ENCODE measurements at places on chromosomes 11 and 22. TPM values are rescaled to one million over a fixed set of nuclear protein-coding genes. Genes with fewer than 3 reads are reported as not detected.

DNA sequence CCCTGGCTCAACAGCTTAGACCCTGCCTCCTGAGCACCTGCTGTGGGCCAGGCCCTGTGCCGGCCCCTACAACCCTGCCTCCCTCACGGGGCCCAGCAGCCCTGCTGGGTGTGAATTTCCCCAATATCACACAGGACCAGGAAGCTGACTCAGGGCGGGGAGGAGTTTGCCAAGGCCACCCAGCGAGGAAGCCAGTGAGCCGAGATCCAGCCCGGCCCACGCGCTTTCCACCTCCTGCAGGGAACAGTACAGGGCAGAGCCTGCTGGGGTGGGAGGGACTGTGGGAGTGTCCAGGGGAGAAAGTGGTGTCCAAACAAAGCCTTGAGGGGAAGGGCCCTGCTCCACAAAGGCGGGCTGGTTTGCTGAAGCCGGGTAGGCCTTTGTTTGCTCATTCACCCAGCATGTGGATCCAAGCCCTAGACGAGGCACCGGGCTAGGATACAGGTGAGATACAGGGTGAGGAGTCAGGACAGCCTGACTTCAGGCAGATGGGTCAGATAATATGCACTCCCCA is 26.8 kb downstream of the RPL3 start:
- peak; percentile 93 for DNase-seq

DNA sequence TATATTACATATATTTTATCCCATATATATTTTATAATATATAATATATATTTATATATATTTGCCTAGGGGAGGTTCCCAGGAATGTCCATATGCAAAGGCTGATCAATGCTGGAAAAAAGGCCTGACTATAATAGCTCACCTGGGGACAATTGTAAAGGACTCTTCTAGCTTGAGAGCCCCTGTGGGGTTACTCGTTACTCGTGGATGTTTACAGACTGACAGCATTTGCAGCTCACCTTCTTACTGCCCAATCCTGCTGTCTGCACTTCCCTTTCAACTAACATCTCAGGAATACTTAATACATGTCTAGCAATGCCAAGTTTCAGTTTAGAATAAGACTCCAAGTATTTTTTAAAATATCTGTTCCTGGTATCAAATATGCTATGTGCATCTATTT is 1365.4 kb upstream of the RAG2 start:
- no peak for DNase-seq

Gene GTPBP1
- total RNA-seq = 59.8 TPM

DNA sequence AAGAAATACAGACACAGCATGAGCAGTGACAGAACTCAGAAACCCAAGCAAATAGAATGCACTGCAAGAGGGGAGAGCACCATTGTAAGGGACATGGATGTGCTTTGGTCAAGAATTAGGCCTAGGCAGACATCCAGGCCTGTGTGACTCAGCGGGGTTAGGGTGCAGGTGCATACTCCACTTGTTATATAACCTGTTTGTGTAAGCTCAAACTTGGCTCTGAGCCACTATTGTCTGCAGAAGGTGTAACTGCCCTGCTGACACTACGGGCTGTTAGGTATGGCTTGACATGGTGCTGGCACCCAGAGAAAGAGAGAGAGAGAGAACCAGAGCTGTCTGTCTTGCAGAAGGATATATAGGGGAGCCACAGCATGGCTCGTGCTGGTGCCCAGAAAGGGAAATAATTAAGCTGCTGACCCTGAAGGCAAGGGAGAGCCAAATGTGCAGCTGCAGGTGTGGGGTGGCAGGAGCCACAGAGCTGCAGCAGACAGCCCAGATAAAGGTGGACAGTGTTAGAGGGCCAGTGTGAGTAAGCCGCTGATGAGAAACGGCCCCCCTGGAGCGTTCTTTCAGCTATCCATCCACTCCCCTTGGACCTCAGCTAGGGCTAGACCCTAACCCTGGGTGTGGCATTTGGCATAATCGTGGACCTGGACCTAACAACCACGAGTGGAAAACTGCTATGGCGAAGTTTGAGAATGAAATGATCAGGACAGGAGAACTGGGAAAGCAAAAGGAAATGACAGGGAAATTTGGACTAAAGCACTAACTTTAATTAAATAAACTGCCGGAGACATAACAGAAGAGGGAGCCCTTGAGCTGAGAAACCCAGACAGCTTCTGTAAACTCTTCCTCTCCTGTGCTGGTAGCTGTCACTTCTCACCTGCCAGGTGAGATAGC is 253.0 kb upstream of the CCDC179 start:
- DNase-seq = peak; percentile 41

GRCh38 chr11:10502065-10502680 is 38.8 kb downstream of the RNF141 start:
- DNase-seq = no peak

GRCh38 chr11:34639545-34639944 is 18.7 kb downstream of the EHF start:
- DNase-seq = no peak

DNA sequence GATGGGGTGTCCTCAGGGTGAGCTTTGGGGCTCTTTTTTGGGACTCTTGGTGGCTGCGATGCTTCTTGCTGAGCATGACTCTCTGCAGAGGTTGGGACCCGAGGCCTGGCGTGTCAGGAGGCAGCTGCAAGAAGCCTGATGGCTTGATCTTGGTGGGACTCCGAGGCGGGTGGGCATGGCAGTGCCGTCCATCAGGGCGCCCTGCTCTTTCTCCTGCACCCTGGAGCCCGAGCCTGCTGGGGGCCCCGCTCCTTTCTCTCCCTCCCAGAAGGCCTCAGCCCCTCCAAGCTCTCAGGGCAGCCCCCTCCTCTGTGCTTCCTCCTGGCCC is 432.7 kb downstream of the TBC1D22A start:
- no peak for DNase-seq

Gene FGF19
- total RNA-seq = not detected

DNA sequence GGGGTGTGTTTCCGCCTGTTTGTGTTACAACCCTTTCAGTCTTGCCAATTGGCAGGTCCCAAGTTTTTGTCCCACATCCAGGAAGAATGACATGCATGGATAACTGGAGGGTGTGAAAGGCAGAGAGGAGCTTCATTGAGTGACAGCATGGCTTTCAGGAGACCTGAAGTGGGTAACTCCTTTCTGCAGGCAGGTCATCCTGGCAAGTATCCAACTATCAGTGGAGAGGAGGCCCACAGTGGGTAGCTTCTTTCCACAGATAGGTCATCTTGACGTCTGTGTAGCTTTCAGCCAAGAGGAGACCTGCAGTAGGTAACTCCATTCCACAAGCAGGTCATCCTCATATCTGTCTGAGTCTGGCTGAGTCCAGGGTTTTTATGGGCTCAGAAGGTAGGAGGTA is 1268.8 kb upstream of the CNTN5 start:
- DNase-seq = no peak

GRCh38 chr22:47645923-47646322 is 883.5 kb downstream of the TBC1D22A start:
- DNase-seq = no peak

DNA sequence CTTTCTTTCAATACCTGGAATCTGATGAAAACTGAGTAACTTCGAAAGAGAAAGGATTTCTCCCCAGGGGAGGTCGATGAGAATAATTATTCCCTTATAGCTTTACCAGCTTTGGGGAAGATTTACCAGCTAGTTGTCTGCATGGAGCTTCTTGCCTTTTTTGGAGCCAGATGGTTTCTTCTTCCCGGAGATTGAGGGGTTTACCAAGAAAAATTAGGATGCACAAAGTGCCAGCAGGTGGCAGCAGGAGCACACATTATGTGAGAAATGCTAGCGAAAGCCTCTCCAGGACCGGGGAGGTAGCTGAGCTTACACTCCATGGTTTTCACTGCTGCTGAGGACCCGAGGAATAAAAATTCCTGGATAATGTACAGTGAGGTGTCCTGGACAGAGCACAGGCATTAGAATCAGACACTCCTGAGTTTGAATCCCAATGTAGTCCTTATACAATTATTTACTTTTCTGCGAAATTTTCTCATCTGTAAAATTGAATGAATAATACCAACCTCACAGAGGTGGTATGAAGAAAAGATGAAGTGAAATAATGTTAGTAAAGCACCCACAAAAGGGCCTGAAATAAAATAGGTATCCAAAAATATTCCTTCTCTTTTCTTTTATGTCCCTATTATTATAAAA is 46.0 kb upstream of the PARVA start:
- DNase-seq = peak; percentile 56

Gene BDNF
- total RNA-seq = 24.4 TPM

DNA sequence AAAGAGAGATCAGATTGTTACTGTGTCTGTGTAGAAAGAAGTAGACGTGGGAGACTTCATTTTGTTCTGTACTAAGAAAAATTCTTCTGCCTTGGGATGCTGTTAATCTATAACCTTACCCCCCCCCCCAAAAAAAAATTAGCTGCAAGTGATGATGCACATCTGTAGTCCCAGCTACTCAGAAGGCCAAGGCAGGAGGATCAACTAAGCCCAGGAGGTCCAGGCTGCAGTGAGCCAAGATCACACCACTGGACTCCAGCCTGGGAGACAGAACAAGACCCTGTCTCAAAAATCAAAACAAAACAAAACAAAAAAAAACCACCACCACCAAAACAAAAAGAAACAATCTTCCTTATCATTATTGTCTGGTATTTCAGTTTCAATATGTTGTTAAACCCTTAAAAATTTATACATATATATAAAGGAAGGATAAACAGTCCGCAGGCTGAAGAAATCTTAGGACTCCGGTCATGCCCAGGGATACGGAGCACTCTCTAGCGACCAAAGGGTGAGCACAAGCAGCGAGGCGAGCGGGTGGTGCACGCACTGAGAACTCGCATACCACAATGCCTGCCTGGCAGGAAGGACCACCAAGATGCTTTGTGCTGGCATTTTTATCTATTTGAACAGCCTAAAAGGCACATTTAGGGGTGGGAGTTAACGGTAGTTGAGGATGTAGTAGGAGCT is 6.4 kb downstream of the POLDIP3 start:
- no peak for DNase-seq

DNA sequence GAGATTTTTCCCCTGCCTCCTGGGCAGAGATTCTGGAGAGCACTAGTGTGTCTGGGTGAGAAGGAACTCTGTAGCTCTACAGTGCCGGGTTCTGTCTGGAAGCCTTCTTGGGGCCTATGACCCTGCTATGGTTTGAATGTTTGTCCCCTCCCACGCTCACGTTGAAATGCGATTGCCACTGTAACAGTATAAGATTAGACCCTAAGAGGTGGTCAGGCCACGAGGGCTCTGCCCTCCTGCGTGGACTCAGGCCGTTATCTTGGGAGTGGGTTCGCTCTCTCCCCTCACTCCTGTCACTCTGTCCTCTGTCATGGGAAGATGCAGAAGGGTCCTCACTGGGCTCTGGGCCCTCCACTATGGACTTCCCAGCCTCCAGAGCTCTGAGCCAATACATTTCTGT is 3.5 kb downstream of the AP5B1 start:
- no peak for DNase-seq

Gene SLCO2B1
- 2.6 TPM for total RNA-seq

- DNase-seq = no peak
These were observed 5.3 kb downstream of the PLEKHB1 start for GRCh38 chr11:73651661-73652045.

DNA sequence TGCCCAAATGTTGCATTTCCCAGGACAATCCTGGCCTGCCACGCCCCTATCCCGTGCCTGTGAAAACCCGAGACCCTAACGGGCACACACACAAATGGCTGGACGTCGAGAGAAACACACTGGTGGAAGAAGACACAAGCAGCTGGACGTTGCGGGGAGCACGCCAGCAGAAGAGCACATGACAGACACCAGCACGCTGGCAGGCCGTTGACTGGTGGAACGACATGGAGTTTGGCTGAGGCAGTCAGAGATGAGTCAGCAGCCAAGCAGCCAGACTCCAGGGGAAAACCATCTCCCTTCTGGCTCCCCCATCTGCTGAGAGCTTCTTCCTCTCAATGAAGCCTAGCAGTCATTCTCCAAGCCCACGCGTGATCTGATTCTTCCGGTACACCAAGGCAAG is 606.7 kb upstream of the LRRC4C start:
- DNase-seq = peak; percentile 47

DNA sequence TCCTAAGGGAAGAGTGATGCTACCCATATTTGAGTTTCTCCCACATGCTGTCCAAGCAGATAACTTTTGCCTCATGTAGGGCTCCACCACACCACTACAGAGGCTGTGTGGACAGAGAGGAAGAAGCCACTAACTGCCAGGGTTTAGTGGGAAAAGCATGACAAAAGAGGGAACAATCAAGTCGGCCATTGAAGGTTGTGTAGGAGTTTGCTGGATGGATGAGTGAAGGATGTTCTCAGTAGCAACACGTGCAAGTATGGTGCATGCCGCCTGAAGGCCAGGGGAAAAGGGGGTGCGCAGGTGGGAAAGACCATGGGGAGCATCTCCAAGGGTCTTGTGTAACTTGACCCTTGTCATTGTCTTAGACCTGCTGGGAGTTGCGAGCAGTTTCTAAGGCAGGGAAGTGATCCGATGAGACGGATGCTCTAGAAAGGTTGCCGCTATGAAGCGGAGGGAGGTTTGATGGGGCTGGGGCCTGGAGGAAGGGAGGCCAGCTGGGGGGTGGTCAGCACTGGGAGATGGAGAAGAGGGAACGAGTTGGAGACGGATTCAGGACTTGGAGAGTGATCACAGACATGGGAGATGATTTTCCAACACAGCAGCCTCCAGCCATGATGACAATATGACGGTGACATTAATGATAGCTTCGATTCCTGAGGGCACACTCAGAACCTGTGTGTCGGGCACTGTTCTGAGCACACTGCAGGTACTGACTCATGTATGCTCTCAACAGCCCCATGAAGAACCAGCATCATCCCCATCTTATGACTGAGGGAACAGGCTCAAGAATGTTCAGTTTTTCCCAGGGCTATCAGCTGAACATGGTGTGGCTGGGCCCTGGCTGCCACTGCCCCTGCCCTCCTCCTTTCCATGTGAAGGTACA is 53.7 kb downstream of the CD6 start:
- no peak for DNase-seq

- DNase-seq = no peak
These were observed 3.7 kb downstream of the SHANK2 start for GRCh38 chr11:71248656-71249055.

GRCh38 chr11:72239313-72239848 is 4.6 kb downstream of the PHOX2A start:
- peak; percentile 41 for DNase-seq

DNA sequence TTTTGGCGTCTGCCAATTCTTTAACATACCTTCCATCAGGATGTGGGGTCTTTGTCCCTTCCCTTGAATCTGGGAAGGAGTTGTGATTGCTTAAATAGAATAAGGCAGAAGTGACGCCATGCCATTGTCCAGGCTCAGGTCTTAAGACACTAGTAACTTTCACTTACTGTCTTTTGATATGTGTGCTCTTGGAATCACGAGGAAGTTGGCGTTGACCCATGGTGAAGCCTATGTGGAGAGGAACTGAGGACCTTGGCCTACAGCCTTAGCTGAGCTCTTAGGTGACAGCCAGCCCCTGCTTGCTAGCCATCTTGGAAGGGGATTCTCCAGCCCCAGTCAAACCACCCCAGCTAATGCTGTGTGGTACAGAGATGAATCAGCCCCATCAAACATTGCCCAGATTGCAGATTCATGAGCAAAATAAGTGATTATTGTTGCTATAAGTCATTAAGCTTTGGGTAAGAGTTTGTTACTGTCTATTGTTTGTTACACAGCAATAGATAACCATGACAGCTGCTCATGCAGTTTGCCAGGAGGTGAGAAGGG is 17.6 kb upstream of the CLPB start:
- no peak for DNase-seq

GRCh38 chr11:10201343-10201742 is 92.7 kb downstream of the SBF2 start:
- no peak for DNase-seq
